Lung microvascular endothelial cell (primary cell): ENCODE measurements at places on chromosomes 7 and 10.

DNA sequence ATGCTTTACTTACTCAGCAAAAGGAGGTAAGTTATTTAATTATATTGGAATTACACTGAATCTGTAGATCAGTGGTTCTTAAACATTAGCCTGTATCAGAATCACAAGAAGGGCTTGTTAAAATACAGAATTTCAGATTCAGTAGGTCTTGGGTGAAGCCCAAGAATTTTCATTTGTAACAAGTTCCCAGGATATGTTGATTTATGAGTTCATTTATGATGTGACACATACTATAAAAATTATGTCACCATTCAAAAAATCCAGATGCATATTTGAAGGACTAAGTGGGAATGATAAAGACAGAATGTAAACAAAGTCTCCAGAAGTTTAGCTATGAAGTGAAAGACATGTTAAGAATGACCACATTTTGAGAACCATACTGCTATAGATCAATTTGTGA lies 52.3 kb downstream of the HECTD2 start:
- DNase-seq, result peak; percentile 36

DNA sequence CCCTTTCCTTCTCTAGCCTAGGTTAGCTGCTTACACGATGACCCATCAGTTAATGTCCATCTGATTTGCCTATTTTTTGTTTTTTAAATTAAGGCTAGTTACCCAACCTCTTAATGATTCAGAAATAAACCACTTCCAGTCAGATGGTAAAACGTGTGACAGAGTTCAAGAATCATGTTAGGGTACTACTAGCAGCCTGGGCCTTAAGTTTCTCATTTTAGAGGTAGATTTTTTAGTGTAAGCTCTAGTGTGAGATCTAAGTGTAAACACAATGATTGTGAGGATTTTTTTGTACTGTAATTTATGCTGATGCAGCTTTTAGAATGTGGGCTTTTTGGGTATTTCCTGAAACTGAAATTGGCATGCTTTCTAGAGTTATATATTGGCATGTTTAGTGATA lies 130.0 kb downstream of the CDK14 start:
- DNase-seq, result no peak

DNA sequence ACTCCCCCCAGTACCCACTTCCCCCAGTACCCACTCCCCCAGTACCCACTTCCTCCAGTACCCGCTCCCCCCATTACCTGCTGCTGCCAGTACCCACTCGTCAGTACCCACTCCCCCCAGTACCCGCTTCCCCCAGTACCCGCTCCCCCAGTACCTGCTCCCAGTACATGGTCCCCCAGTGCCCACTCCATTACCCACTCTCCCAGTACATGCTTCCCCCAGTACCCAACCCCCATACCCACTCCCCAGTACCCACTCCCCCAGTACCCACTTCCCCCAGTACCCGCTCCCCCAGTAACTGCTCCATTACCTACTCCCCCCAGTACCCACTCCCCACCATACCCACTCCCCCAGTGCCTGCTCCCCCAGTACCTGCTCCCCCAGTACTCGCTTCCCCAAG lies 550.6 kb downstream of the DNAJB6 start:
- no peak for DNase-seq

DNA sequence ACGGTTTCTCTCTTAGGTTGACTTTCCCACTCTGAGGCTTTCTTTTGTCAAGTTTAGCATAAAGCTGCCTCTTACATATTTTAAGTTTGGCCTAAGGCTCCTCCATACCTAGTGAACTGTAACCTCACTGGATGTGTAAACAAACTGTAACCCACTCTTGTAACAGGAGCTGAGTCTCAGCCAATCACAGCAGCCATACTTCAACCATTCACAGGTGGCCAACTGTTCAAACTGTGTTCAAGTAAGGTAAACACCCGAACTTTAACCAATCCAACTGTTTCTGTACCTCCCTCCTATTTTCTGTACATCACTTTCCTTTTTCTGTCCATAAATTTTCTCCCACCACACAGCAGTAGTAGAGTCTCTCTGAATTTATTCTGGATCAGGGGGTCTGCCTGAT lies 7.7 kb upstream of the NRBF2 start:
- DNase-seq, result no peak

DNA sequence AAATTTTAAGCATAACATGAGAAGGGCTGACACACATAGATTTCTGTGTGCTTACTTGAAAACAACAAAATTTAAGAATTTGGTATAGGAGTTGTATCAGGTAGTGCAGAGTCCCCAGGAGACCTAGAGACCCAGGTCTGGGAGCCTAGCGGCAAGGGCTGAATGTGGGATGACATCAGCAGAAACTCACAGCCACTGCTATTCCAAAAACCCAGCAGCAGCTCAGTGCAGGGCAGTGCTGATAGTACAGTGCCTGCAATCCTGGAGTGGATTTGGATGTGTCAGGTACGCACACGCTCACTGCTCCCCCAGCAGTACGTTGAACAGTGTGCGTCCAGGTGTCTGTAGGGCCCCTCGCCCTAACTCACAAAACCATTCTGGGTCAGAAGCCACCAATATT lies 87.1 kb downstream of the EGFR start:
- DNase-seq, result no peak

DNA sequence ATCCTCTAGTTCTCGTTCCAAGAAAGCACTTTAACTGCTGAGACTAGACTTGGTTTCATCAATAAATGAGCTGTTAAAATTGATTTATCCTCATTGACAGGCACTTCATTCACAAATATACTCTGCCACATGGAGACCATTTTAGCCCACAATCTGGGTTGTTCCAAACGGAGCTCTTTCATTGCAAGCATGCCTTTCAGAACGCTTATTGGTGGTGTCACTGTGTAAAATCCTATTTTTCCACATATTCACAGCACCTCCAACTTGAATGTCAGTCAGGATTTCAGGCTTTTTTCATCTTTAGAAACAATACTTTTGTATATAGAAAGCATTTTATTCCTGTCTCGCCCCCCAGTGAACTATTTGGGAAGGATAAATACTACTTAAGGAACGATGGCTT lies 424.7 kb upstream of the NRP1 start:
- DNase-seq, result no peak

DNA sequence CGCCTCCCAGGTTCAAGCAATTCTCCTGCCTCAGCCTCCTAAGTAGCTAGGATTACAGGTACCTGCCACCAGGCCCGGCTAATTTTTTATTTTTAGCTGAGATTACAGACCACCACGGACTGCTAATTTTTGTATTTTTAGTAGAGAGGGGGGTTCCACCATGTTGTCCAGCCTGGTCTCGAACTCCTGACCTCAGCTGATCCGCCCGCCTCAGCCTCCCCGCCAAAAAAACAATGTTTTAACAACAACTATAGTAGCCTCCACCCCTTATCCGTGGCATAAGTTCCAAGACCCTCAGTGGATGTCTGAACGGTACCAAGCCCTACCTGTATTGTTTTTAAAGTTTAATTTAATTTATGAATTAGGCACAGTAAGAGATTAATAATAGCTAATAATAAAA lies 48.2 kb downstream of the GNA12 start:
- no peak for DNase-seq

- no peak for DNase-seq
Observed at GRCh38 chr10:101767600-101767945, 8.3 kb downstream of the FGF8 start.

- DNase-seq, result no peak
Observed at GRCh38 chr10:70564901-70565351, 37.6 kb downstream of the PRF1 start.

GRCh38 chr10:128867819-128868218 lies 599.2 kb upstream of the MGMT start:
- DNase-seq, result no peak

GRCh38 chr7:139587535-139587934 lies 64.0 kb downstream of the CLEC2L start:
- no peak for DNase-seq

DNA sequence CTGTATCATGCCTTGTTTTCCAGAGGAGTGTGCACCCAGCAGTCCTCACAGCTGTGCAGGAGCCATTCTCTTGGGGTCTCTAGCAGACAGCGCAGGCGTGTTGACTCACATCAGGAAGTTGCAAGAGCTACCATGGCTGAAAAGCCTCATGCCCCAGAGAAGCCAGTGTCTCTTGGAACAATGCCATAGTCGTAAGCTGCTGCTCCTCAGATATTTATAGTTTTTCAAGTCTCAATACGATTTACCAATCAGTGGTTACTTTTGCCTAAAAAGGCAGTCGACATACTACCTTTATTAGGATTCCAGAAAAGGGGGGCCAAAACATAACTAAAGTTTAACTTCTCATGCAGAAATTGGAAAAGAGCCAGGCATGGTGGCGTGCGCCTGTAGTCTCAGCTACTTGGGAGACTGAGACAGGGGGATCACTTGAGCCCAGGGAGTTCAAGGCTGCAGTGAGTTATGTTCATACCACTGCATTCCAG lies 407.7 kb downstream of the PARD3 start:
- peak; percentile 82 for DNase-seq

GRCh38 chr10:29540016-29540415 lies 94.8 kb downstream of the SVIL start:
- DNase-seq, result no peak

- no peak for DNase-seq
Observed at GRCh38 chr10:32112055-32112454, 55.8 kb upstream of the KIF5B start.

DNA sequence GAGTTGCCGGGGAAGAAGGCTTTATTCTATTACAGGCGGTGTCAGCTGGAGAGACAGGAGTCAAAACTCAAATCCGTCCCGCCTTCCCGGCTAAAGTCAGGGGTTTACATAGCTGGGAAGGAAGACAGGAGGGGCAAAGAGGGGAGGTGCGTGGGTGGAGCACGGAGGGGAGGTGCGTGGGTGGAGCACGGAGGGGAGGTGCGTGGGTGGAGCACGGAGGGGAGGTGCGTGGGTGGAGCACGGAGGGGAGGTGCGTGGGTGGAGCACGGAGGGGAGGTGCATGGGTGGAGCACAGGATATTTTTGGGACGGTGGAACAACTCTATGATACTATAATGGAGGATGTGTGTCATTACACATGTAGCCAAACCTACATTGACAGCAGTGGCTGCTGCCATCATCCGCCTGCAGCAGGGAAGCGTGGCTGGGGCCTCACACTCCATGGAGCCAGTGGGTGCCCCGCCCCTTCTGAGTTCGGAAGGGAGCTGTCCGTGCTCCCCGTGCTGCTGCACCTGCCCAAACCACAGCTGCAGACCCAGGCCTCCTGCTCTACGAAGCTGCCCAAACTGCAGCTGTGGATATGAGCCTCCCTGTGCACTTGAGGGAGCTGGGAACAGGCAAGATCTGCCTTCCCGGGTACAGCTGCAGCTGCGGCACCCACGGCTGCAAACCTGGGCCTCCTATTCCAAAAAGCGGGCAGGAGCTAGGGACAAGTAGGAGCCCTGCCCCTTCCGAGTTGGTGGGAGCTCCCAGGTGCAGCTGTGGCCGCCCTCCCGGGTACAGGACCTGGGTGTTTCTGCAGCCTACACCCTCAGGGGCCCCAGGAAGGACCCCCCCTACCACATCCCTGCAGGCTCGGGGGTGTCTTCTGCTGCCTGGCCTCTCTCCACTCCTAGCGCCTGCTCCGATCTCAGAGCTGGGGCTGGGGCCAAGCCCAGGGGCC lies 119.4 kb downstream of the DYNC2I1 start:
- DNase-seq, result peak; percentile 39

- DNase-seq, result no peak
Observed at GRCh38 chr10:97065686-97066660, 119.8 kb downstream of the SLIT1 start.

DNA sequence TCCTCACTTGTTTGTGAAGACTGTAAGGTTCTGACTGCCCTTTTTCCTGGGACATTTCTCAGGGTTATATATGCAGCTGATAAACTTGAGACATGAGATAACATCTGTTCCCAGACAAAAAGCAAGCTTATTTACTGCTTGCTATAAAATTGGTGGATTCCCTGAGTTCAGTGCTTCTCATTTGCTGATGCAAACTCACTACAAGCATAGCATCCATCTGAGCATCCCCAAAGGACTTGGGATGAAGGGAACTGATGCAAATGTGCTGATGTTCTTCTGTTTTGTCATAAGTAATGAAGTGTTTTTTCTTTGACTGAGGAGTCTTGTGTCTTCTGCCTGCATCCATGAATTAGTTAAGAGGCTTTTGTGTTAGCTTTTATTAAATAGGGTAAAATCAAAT lies 183.2 kb downstream of the ADK start:
- no peak for DNase-seq

DNA sequence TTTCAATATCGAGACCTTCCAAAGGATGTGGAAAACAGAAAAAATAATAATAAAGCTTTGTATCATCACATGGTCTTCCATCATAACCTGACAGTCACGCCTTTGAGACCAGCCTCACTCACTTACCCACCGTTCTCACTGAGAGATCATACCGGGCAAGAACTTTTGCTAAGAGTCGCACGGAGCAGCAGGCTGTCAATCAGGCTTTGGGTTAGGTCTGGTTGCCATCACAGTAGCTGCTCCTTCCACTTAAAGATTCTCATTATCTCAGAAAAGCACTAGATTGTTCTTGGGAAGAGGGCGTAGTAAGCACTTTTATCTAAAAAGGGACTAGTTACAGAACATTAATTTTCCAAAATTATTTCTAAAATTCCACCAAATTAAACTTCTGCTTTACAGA lies 2.0 kb downstream of the RELN start:
- peak; percentile 30 for DNase-seq

GRCh38 chr7:141301544-141301943 lies 227.7 kb downstream of the TMEM178B start:
- no peak for DNase-seq

- no peak for DNase-seq
Observed at GRCh38 chr10:49287689-49288340, 11.2 kb upstream of the C10orf71 start.

- peak; percentile 96 for DNase-seq
Observed at GRCh38 chr10:102785818-102786217, 42.1 kb downstream of the WBP1L start.

GRCh38 chr7:139505563-139505962 lies 17.9 kb upstream of the CLEC2L start:
- peak; percentile 15 for DNase-seq
